Left renal cortex interstitium (tissue), 4 donors: ENCODE measurements at places on chromosomes 5 and 9.

- DNase-seq: peak; percentile 50
Measured at GRCh38 chr5:39217365-39218281, 1.7 kb downstream of the FYB1 start.

DNA sequence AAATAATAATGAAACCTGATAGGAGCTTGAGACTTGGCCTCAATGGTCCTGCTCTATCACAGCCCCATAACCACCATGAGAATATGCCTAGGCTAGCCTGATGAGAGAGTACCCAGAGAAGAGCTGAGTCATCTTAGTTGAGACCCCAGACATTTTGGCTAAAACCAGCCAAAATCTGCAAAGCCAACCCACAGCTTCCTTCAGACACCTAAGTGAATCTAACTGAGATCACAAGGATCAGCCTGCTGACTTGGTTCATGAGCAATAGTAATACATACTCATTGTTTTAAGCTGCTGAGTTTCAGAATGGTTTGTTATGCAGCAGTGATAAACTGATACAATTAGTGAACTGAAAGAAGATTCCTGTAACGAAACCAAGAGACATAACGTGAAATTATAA, 473.7 kb upstream of the PTGER4 start:
- no peak for DNase-seq

DNA sequence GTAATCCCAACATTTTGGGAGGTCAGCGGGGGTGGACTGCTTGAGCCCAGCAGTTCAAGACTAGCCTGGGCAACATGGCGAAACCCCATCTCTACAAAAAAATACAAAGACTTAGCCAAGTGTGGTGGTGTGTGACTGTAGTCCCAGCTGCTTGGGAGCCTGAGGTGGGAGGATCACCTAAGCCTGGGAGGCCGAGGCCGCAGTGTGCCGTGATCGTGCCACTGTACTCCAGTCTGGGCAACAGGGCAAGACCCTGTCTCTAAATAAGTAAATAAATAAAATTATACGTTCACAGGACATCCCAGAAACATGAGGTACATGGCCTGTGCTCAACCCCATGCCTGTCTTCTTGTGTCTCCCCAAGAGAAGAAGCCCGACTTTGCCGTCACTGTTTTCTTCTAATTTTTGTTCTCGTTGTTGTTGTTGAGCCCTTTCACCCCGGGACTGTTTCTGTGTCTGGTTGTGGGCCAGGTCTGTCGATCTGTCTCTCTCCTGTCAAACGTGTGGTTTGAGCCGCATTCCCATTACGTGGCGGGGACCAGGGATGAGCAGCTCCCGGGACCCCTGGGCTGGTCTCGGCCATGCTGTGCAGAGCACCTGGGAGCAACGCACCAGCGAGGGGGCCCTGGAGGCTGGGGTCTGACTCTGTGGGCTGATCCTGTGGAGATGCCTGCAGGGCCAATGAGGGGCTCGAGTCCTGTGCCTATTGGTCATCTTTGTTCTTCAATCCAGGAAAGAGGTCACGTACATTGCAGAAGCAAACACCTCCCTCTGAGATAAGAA, 32.2 kb downstream of the NACC2 start:
- DNase-seq: no peak

DNA sequence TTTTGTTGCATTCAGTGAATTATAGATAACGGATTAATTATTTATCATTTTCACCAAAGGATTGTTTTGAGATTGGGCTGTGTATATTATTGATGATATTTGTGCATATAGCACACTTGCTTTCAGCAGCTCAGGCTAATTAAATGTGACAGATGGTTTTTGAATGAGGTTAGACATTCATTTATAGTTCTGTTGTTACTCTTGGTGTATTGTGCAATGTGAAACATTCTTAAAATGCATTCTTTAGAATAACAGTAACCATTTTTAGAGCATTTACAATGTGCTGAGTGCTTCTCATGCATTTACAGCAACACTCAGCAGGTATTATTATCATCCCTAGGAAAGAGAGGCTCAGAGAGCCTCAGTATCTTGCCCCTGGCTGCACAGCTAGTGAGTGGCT, 23.8 kb downstream of the NANS start:
- DNase-seq: no peak

DNA sequence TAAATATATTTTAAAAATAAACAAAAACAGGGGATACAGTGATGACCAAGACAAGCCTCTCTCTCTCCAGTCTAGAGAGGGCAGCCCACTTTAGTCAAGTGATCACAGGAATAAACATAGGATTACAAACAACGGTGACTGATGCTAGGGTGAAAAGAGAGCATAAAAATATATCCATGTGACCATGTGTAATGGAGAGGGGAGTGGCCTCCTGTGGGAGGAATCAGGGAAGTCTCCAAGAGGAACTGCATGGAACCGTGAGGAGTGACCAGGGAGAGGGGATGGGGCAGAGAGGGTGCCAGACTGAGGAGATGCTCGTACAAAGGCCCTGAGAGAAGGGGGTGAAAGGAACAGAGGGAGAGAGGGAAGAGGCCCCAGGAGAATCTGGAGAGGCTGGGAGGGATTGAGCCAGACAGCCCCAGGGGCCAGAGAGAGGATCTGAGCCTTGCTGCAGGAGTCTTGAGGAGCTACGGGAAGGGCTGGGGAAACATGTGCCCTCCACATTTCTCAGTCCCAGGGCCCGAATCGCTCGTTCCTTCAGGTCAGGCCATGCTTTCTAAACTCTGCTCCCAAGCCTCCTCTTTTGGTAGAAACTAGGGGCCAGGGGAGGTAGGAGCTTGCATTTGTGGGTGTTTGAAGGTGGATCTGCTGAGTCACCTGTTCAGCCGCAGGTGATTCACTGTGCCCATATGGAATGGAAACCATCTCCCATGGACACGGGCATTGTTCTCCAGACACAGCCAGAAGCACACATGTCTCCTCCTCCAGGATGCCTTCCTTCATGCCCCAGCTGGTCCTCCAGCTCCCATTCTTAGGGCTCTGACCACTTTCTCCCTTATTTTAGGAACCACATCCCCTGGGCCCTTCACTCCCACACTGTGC, 63.8 kb downstream of the PAX5 start:
- DNase-seq: no peak

- no peak for DNase-seq
Measured at GRCh38 chr5:142390334-142390733, 65.5 kb upstream of the SPRY4 start.

- no peak for DNase-seq
Measured at GRCh38 chr9:114078021-114078780, at the start of gene AMBP. AMBP (minus strand) TSS chr9:114078300; CDS start chr9:114078209, 91 bp downstream.

- no peak for DNase-seq
Measured at GRCh38 chr9:135032868-135033460, 54.5 kb upstream of the OLFM1 start.

DNA sequence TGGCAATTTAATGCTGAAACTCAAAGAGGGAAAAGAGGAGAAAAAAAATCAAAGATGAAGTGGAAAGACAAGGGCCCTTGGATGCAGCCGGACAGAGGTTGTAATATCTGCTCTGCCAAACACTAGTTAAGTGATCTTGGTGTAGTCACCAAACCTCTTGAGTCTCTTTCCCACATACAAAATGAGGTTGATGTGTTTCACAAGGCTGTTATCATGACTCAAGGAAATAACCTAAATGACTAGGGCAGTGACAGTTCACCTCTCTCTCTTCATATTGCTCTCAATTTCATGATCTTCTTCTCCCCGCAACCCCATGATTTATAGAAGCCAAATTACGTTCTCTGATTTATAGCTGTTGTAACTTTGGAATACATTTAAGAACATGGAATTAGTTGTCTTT, 44.9 kb downstream of the PIK3R1 start:
- no peak for DNase-seq

DNA sequence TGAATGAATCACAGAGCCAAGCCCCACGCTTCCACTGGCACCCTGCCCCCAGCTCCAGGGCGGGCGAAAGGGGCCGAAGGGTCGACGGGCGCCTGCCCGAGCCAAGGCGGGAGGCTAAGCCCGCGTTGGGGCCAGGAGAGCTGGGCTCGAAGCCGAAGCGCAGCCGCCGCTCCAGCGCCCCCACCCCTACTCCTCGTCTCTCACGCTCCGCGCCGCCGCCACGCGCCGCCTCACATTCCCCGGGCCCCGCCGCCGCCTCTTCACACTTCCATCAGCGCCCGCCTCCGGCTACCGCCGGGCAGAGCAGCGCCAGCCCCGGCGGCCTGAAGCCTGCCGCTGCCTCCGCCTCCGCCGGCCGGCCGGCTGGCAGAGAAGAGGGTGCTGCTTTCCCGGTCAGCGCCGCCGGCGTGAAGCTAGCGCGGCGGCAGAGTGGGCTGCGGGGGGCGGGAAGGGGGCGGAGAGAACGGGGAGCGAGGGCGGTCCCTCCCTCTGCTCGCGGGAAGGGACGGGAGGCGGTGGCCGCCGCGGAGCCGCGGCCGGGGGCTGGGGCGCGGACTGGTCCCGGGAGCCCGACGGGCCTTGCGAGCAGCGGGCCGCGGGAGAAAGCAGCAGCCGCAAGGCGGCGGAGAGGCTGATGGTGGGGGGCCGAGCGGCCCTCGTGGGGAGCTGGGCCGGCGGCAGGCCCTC, at the start of gene HOMER1:
TSS of gene HOMER1 (minus strand) at position 431 of the 687 bp plus-strand sequence. CDS start 1,360 bp downstream, outside the sequence.
- peak; percentile 67 for DNase-seq

DNA sequence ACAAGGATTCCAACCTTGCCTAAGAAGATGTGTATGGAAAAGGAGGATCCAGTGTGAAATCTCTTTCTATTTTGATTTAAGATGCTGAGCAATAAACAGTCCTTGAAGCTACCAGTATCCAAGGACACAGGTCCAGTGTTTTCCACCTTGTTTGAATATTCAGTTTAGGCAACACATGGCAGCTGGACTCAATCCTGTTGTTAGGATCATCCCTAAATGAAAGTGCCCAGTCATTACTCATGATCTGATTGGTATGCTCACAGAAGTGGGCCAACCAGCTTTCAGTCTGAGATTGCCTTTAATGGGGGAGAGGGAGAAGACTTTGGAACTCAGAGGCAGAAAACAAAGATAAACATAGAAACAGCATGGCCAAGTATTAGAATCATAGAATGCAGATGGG, 355.7 kb upstream of the ADAMTSL1 start:
- no peak for DNase-seq

- DNase-seq: no peak
Measured at GRCh38 chr9:104743376-104743985, 4.0 kb upstream of the NIPSNAP3A start.

GRCh38 chr9:78856781-78857180, 559.9 kb downstream of the PSAT1 start:
- no peak for DNase-seq

DNA sequence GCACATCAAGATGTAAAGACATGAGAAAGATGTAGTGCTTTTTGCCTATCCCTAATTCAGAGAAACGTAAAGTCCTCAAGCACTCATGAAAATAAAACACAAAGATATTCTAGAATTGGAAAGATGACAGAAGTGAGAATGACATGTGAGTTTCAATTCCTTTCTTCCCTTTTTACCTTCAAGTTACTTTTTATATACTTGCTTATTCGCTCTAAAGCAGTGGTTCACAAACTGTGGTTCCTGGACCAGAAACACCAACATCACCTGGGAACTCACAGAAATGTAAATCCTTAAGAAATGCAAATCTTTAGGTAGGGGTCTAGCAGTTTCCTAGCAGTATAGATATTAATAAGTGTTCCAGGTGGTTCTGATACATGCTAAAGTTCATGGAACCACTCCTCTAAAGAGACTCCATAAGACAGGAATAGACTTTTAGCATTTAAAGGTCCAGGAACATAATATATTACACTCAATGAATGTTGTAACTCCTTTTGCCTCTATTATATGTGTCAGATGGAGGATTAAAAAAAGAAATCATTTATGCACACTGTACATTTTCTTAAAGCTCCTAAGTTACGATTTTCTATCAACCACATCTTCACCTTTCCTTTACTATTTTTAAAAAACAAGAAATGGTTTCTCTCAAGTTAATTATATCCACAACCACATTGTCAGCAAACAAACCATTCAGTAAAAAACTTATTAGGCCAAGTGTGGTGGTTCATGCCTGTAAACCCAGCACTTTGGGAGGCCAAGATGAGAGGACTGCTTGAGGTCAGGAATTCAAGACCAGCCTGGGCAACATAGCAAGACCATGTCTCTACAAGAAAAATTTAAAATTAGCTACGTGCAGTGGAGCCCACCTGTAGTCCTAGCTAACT, 39.9 kb downstream of the ERP44 start:
- no peak for DNase-seq

DNA sequence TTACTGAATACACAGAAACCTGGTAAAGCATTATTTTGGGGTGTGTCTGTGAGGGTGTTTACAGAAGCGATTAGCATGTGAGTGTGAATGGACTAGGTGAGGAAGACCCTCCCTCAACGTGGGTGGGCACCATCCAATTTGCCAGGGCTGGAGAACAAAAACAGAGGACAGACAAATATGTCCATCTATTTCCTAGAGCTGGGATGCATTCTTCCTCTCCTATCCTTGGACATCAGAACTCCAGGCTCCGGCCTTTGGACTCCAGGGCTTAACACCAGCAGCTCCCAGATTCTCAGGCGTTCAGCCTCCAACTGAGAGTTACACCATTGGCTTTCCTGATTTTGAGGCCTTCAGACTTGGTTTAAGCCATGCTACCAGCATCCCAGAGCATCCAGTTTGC, 65.8 kb upstream of the CHD1 start:
- DNase-seq: no peak

DNA sequence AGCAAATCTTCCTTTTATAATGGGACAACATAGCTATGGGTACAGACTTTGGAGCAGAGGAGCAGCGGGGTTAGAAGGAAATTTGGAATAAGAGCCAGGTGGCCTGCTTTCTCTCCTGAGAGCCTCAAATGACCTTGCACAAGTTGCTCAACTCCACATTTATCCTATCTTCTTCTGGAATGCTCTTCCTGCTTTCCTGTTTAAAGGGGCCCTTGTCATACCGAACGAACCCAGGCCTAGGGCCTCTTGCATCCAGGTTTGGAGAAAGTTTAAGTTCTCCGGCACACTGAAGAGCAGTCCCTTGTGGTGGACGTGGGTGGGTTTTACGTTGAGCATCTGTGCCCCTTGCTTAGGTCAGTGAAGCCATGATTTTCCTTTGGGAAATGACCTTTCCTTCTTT, 197.9 kb upstream of the NR3C1 start:
- DNase-seq: no peak

- no peak for DNase-seq
Measured at GRCh38 chr5:10233011-10233410, 16.7 kb downstream of the ATPSCKMT start.

DNA sequence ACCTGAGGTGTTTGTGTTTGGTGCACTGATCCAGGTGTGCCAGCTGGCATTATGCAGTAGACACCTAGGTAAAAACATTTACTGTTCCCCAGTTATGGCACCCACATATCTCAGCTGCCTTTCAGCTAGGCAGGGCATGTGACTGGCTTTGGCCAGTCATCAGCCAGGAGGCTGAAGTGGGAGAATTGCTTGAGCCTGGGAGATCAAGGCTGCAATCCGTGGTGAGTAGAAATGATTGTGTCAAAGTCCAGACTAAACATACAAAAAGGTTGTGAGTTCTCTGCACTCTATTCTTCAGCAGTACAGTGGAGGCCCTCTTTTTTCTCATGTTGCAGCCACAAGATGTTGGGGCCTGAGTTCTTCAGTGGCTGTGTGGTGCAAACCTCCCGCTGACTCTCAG, 3.2 kb upstream of the FBLL1 start:
- DNase-seq: no peak
